ENCODE measurements at places on chromosomes 4 and X. TPM values are rescaled to one million over a fixed set of nuclear protein-coding genes. Genes with fewer than 3 reads are reported as not detected.

The HAND2 gene
- 4.0 TPM for polyA plus RNA-seq

The CT45A10 gene
- not detected for polyA plus RNA-seq

- DNase-seq = peak; percentile 27
Observed at GRCh38 chrX:120251471-120252011, 929 bp downstream of the ZBTB33 start.

The SPANXN4 gene
- polyA plus RNA-seq = not detected

The HS6ST2 gene
- 1.4 TPM for polyA plus RNA-seq

DNA sequence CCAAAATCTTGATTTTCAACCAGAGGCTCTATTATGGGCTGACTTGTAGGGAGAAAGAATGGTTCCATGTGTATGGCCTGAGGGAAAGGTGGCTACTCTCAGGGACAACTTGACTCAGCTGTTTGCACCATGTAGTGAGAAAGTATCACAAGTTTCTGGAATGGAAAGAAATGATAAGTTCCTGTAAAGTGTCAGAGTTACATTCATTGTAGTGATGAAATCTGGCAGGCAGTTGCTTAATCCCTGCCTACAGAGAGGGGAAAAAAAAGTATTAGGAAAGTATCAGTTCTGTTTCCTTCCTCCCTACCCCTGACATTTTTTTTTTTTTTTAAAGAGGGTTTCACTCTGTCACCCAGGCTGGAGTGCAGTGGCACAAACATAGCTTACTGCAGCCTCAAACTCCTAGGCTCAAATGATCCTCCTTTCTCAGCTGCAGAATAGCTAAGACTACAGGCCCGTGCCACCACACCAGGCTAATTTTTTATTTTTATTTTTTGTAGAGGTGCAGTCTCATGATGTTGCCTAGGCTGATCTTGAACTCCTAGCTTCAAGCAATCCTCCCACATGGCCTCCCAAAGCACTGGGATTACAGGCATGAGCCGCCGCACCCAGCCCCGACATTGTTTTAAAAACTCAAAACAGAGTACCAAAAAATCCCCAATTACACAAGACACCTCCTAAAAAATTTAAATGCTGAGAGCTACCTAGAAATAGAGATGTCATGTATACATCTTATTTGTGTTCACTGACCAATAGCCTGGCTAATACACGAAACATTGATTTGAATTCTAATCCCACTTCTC lies 4.8 kb upstream of the FBXL5 start:
- DNase-seq = no peak

The JAKMIP1 gene
- polyA plus RNA-seq = 0.40 TPM

The TEC gene
- polyA plus RNA-seq = 2.0 TPM

The RIPPLY1 gene
- polyA plus RNA-seq = not detected

The AADAT gene
- polyA plus RNA-seq = 0.92 TPM

The MAP7D2 gene
- polyA plus RNA-seq = 16.6 TPM

The RNF212 gene
- polyA plus RNA-seq = 3.5 TPM

- no peak for DNase-seq
Observed at GRCh38 chr4:74661427-74662201, 132.7 kb downstream of the BTC start.

- no peak for DNase-seq
Observed at GRCh38 chrX:134692233-134692632, 34.0 kb upstream of the PLAC1 start.

DNA sequence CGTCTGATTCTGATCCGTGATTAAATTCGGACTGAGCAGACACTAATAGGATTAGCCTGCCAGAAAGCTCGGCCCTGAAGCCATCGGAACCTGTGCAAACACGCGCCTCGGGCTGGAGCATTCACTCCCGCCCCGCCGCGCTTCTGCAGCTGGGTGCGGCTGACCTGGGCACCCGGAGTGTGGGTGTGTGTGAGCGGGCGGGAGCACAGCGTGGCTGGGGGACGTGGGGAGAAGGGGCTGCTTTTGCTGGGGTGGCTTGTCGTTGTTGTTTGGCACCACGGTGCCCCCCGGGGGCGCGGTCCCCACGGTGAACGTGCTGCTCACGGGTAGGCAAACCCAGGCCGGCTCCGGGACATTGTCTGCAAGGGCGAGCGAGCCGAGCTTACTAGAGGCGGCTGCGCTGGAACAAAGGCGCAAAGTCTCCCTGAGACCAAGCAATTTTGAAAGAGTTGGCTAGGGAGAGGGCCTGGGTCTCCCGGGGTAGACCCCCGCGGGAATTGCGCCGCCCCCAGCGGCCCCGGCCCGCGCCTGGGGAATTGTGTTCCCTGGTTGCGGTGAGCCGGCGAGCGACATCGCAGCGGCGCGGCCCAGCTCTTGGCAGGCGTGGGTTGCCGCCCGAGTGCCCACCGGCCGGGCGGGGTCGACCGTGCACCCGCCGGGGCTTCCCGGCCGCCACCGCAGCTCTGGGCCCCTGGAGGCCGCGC lies 1.4 kb downstream of the MAMLD1 start:
- DNase-seq = no peak

DNA sequence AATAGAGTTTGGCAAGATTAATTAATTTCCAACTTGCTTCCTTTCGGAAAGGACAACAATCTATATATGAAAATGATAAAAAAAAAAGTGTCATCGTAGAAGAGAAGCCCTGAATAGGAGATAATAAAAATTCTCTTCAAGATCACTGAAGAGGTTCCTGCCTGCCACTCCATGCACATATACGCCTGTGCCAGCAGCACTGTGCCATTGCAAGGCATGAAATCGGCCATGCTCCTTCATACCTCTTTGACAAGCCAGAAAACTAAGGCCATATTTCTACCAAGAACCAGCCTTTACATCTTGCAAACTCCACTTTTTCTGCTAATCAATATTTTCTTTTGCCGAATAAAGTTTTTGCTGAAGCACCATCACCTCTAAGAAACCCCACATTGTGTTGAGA lies 365.5 kb downstream of the CXXC4 start:
- DNase-seq = no peak

DNA sequence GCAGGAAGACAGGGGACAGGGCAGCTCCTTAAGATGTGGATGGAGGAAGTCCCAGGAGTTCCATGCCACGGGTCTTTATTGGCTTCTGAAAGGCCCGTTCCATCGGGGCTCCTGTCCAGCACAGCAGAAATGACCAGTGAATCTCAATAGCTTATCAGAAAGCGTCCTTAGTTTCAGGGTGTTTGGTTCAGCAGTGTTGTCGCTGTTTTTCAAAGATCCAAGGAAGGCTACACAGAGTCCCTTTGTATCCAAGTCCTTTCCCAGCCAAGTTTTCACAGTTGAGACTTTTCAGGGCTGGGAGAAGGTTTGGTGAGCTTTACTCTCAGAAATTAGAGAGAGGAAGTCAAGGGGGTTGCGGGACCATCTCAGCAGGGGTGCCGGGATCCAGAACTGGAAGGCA lies 5.0 kb upstream of the ZCCHC4 start:
- no peak for DNase-seq

DNA sequence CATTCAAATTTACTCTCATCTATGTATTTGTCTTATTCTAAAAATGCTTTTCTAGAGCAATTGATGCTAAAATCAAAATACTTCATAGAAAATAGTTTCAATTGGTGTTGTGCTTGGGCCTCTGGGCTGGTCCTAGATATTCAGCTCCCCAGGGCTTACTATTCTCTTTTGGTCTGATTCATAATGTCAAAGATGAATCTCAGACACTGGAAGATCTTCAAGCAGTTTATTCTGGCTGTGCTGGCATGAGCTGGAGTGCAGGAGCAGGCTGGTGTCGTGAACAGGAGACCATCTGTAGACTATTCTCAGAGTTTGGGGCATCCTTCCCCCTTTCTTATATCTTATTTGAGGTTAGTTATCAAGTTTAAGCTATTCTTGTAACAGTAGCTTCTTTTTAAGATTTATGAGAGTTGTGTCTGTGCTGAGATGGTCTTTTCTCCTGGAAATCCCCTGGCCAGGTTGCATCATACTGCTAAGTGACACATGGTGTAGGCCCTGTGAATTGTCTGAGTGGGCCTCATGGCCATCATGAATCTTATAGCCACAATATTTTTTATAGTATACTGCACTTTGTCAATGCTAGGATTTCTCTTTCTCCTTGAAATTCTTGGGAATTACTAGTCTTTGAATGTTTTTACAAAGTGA lies 1624.0 kb upstream of the IGFBP7 start:
- no peak for DNase-seq

DNA sequence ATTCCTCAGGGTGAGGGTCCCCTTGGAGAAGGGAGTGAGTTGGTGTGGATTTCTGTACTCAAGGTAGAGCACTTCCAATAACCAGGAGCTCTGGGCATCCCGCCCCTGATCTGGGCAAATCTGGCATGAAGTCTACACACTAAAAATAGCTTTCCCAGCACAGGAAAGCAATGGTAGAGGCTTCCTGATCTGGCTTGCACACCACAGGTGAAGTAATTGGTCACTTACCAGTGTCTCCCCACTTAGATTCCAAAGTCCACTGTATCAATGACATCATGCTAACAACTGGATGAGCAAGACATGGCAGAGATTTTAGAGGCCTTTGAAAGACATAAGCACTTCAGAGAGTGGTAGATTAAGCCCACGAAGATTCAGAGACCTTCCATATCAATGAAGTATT lies 17.8 kb upstream of the IDS start:
- no peak for DNase-seq

DNA sequence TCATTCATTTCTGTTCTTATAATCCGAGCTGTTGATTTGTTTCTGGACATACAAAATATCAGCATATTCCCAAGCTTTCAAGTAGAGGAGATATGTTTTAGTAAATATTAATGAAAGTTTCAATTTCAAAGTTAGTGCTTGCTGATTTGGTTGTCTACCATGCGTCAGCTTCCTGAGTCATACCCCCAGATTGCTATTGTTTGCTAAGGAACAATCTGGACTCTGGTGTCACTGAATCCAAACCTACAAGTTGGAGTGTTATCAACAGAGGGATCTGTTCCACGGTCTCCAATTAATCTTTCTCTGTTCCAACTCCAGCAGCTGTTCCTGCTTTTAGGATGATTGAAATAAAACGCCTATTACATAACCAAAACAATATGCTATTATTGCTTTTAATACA lies 96.1 kb upstream of the FAM9A start:
- DNase-seq = no peak

DNA sequence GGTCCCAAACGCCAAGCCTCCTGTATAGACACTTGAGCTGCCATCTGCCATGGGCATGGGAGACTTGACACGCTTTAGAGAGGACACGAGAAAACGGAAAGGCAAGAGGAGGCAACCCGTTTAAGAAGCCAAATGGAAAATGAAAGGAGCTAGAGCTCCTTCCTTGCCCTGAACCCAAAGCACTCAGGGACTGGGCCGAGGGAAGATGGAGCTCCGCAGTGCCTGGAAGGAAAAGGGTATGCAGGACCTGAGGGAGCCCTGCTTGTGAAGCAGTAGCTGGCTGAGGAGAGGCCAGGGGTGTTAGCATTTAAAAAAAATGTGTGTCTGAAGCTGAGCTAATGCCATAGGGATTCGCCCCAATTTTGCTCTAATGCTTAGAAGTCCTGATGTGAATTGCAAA lies 15.1 kb downstream of the MCF2 start:
- no peak for DNase-seq

DNA sequence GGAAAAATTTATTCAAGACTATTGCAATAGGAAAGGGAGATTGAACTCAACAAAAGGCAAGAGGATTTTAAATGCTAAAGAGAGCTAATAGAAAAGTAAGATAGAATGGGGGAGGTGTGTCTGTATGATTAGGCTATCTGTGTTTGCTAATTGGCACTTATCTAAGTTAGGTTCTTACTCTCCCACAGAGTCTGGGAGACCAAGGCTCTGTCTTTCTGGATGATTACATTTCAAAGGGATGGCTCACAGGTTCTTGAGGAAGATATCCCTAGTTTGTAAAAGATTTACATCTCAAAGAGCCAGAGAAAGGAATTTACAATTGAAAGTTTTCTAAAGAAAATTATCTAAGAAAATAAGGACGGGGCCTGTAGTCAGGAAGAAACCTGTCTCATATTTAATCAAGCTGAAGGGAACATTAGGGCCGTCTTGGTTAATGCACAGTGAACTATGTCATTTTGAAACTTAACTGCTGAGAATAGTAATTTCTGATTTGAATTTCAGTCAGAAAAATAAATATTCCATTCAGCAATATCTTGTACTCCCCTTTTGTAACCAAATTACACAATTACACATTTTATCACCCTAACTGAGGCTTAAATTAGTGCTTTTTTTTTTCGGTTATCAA lies 75.8 kb downstream of the MAGEB10 start:
- no peak for DNase-seq

- no peak for DNase-seq
Observed at GRCh38 chr4:94507708-94508107, 56.0 kb downstream of the PDLIM5 start.

- DNase-seq = no peak
Observed at GRCh38 chr4:33518856-33519255, 2725.5 kb downstream of the ARAP2 start.

The GAGE12F gene
- not detected for polyA plus RNA-seq

GRCh38 chrX:117871796-117872195 lies 244.8 kb downstream of the KLHL13 start:
- no peak for DNase-seq

The MAGEB1 gene
- not detected for polyA plus RNA-seq

DNA sequence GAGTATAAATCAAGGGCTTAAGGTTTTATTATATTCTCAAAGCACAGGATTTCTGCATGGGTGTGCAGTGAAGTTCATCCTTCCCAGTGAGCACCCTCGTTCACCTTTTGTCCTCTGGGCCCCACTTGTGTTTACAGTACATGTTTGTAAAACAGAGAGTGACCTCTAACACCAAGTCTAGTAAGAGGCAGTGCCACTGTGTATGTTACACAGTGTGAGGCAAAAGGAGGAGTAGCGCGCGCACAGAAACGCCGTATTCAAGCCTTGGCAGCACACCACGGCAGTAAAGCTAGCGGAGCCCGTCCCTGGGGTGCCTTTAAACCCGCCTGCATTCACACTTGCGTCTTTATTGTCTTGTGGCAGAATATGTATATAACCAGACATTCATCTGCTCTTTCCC lies 51.9 kb downstream of the CCNI start:
- peak; percentile 28 for DNase-seq

DNA sequence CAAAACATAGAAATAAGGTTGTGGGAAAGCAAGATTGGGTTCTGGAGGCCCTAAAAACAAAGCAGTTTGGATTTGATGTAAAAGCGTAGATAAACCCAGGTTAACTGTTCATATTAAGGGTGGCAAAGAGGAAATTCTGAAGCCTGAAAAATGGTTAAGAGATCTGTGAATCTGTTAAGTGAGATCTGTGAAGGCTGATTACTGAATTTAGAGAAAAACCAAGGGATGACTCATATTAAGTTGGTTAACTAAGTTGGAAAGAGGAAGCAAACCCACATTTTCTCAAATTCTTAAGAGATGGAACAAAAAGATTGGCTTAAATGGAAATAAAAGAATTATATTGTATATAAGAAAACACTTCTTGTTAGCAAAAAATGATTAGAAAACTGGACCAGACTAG lies 22.8 kb downstream of the GPAT3 start:
- no peak for DNase-seq

GRCh38 chr4:44415251-44415650 lies 33.4 kb downstream of the KCTD8 start:
- DNase-seq = no peak

- no peak for DNase-seq
Observed at GRCh38 chr4:169662206-169662605, 41.8 kb downstream of the CLCN3 start.

DNA sequence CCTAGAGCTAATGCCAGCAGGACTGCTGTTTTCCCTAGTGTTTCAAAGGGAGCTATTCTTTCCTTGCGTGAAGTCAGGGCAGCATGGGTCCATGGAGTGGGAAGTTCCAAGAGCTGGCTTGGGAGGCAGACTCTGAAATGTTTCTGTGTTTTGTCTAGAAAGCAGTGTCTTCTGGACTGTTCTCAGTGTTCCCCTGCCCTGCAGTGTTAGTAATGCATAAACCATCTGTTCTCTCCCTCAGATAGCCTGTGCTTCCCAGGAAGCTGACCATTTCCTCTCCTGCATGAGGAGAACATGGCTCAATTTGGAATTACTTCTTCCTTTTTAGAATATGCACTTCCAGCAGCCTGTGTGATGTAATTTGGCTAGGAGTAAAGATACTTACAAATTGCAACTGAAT lies 116.7 kb upstream of the CXCL13 start:
- peak; percentile 23 for DNase-seq

The FABP2 gene
- 0.12 TPM for polyA plus RNA-seq

Measured in stomach (tissue), 19 donors.